ENCODE measurements at places on chromosomes 6 and 20.

DNA sequence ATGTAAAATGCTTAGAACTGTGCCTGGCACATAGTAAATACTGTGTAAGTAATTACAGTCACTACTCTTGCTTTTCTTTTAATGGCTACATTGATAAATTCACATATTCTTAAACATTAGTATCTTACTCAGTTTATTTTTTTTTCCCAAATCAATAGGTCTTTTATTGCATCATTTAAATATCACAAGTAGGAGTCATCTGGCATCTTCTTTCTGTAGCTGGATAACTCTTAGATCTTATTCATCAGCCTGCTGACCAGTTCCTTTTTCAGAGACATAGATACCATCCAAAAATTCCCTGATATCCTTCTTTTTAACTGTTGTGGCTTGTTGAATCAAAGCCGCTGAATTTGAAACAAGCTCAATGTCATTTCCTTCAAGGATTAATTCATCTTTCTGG lies 20.0 kb upstream of the PHF3 start:
- no peak for DNase-seq

DNA sequence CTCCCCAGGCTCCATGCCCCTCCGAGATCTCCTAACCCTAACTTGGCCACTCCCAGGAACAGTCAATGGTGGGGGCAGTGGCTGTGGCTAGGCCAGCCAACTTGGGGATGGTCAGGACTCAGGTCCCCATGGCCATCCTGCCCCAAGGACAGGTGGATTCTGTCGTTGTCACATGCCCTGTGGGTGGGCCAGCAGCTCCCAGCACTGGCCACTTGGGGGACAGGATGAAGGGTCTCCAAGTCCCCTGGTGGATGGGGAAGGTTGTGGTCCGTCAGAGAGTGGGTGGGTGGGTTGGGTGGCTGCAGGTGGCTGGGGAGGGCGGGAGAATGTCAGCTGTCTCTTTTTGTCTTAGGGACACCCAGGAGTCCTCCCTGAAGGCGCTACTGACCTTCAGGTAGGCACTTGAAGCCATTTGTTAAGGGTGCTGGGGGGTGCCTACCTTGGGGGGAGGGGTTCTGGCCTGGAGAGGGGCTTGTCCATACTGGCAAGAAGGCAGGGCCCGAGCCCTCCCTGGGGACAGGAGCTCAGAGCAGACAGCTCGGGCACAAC lies 5.5 kb downstream of the COL9A3 start:
- no peak for DNase-seq

DNA sequence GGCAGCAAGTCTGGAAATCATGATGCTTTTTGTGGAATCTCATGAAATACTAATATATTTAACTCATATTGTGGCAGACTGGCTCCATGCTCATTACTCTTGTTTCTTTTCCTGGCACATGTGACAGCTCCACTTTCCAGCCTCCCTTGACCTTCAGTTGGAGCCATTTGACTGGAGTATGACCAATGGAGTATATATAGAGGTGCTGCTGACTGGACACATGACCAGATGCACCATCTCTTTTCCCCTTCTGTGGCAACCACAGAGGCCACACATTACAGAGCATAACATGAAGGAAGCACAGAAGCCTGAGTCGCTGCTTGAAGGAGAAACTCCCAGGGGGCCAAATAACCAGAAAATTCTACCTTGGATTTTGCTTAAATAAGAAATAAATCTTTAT lies 77.4 kb downstream of the MKKS start:
- no peak for DNase-seq

- DNase-seq: no peak
Measured at GRCh38 chr6:33205191-33206026, 954 bp downstream of the HSD17B8 start.

GRCh38 chr6:25458485-25458884 lies 179.3 kb downstream of the CARMIL1 start:
- no peak for DNase-seq

DNA sequence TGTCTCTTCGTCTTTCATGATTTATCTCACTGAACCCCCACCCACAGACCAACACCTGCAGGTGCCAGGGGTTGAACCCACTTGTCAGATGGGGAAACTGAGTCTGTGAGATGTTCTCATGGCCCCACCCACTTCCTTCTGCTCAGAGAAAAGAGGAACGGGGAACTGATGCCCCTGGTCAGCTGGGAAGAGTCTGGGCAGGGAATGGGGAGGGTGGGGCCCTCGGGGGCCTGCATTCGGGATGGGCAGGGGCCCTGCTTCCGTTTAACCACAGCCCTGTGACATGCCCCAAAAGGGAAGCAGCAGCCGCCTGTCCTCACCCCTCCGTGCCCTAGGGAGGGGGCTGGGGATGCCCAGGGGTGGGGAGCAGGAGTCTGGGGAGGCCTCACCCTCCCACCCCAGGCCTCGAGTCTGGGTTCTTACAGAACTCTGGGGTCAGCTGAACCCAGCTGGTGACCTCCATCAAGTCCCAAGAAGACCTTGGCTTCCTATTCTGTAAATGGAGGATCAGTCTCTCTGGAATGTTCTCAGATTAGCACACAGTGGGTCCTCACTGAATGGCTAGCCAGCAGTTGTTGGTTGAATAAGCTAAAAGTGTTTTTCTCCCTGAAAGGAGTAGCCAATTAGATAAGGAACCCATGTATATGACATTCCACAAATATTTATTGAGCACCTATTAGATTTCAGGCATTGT lies 81.5 kb downstream of the CEBPB start:
- DNase-seq: no peak

DNA sequence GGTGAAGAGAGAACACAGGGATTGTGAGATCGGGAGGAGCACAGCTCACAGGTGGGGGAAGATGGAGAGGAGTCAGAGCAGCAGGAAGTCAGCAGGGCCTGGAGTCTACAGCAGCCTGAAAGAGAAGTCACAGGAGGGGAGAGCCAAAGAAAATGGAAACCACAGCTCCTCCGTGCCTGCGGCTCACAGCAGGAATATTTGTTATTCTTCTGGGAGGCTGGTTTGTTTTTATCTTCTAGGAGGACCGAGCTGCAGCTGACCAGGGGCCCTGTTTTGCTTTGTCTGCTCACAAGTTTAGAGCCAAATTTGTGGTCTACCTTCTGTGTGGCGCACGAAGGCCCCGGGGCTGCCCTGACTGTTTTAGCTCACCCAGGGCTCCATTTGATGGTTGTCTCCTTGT lies 81.8 kb downstream of the CLIC5 start:
- DNase-seq: no peak

GRCh38 chr6:111484633-111484930 lies 1.6 kb upstream of the REV3L start:
- DNase-seq: peak; percentile 64

GRCh38 chr6:119360262-119360915 lies 10.8 kb upstream of the MAN1A1 start:
- no peak for DNase-seq

DNA sequence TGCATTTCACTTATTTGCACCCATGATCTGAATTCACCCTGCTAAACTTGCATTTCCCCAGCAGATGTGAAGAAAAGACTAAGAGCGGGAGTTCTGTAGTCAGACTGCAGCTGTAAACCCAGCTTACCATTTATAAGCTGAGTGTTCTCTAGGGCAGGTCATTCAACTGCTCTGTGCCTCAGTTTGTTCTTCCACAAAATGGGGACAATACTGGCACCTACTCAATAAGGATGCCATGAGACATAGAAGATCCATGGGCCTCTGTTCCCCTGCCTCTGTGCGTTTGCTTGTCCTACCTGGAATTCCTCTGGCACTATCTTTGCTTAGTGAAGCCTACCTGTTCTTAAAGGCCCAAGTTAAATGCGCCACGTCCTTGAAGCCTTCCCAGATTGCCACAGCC lies 12.2 kb upstream of the MDFI start:
- DNase-seq: no peak

GRCh38 chr6:146905181-146905704 lies 299.0 kb upstream of the STXBP5 start:
- no peak for DNase-seq

GRCh38 chr6:40054602-40055001 lies 120.3 kb upstream of the MOCS1 start:
- DNase-seq: no peak

DNA sequence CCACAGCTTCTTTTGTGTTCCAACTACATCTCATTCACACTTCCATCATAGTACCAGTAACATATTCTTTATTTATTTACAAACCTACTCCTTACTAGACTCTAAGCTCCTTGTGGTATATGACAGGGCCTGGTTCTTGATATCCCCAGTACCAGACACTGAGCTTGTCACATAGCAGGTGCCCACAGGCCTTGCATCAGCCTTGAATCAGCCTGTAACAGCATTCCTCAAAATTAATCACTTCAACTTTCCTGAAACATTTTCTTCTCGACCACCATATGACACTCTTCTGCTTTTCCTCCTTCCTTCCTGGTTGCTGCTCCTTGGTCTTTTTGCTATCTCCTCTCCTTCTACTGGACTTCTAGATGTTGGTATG lies 24.7 kb upstream of the SRPK1 start:
- DNase-seq: no peak

GRCh38 chr20:48065833-48066232 lies 280.6 kb upstream of the SULF2 start:
- no peak for DNase-seq

- no peak for DNase-seq
Measured at GRCh38 chr6:155483858-155484257, 28.2 kb upstream of the NOX3 start.

DNA sequence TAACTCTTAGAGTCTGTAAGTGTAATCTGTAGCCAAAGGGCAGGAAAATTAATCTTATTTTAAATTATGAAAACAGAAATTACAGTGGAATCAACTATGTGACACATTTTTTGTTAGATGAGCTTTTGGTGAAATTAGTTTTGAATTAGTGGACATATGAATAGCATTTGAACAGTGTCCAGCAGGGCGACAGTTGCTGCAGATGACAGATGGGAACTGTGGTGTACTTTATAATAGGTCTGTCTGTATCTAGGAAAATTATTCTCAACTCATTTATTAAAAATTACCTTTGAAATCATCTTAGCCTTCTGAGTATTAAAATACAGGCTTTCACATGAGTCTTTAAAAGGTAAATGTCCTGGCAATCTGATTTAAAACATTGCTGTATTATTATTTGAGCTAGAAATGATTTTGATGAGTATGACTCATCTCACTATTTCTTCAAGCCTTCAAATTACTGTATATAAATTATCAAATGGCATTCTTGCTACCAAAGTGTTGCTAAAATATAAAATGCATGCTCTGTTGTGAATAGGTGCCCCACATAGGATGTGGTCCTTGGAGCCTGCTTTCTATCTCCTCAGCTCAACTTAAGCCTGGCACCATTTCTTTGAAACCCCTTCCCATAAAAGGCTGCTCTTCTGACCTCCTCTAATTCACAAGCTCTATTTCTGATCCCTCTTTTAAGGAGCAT lies 150.4 kb downstream of the C6orf58 start:
- DNase-seq: no peak

DNA sequence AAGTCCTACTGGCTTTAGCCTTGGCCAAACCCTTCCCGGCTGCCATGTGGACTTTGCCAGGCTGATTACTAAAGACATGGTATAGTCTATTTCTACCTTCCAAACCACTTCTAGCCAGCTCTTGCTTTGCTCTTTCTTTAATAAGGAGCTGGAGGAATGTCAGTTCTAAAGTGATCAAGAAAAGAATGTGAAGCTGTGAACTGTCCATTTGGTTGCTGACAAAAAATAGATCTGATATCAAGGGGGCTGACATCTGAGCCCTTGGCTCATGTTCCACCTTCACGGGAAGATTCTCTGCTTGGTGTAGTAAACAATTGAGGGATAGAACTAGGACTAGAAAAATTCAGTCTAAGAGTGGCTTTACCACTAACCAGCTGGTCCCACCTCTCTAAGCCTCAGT lies 22.6 kb downstream of the GNAS-AS1 start:
- no peak for DNase-seq

GRCh38 chr6:105204331-105204730 lies 24.5 kb upstream of the POPDC3 start:
- DNase-seq: no peak

GRCh38 chr6:158860279-158860865 lies 41.2 kb upstream of the EZR start:
- DNase-seq: no peak

DNA sequence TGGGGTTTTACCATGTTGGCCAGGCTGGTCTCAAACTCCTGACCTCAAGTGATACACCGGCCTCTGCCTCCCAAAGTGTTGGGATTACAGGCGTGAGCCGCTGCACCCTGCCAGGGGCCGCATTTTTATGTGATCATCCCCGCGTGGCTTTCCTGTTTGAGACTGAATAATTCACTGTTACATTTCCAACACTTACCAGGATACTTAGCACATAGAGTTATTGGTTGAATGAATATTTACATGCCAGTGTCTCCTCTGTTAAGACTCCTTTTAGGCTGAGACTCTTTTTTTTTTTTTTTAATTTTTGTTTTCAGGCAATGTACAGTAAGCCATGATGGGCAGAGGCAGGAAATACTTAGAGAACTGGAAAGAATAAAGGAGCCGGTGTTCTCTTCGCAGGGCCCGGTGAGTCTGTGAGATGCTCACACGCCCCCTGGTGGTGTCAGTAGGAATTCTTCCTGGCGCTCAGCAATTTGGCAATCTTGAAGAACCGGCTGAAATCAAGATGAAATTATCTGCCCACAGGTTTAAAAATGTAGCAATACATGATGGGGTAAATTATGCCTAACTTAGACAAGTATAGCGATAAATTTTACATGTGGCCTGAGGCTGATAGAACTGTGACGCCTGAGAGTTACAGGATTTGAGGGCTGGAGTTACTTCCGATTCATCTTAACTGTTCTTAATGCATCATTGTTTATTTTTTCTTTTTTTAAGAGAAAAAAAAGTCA lies 7.6 kb upstream of the RNF114 start:
- peak; percentile 47 for DNase-seq

DNA sequence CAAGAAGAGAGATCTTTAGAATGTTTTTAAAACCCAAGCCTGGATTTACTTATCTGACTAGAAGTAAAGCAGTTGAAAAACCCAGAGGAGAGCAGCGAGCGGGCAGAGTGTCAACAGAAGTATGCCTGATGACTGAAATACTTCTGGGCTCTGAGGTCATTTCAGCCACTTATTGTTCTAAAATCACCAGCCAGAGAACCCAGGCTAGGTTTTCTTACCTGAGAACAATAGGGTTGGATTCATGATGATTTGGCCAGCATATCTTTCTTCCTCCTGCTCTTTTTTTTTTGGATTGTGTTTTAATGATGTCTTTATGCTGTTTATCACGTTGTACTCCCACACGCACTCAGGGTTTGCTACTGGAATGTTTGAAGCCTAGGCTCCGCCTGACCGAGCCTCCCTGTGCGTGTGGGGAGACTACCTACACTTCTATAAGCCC lies 63.0 kb upstream of the KIF25 start:
- no peak for DNase-seq

DNA sequence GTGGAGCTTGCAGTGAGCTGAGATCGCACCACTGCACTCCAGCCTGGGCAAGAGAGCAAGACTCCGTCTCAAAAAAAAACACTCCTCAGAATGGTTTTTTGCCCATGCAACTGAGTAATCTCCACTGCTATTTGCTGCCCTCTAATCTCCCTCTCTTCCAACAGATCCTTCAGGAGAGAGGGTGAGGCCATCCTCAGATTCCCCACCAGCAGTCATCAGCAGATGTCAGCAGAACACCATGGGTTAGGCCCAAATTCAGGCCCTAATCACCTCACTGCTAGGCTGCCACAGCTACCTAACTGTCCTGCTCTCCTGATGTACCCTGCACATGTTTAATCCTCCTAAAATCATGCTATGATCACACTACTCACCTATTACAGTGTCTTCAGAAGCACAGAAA lies 63.2 kb upstream of the BEND6 start:
- no peak for DNase-seq
